ENCODE measurements at places on chromosomes 4 and X. TPM values are rescaled to one million over a fixed set of nuclear protein-coding genes. Genes with fewer than 3 reads are reported as not detected.

Gene MAGEC3
- total RNA-seq = not detected

Gene AMTN
- total RNA-seq = not detected

Gene INTS6L
- total RNA-seq = 29.4 TPM

Gene SPATA18
- total RNA-seq = not detected
